ENCODE measurements at places on chromosomes 5 and 9.

GRCh38 chr9:123318961-123319421 lies 37.0 kb upstream of the CRB2 start:
- no peak for DNase-seq

GRCh38 chr9:133449760-133450159 lies 10.0 kb upstream of the CACFD1 start:
- no peak for DNase-seq

DNA sequence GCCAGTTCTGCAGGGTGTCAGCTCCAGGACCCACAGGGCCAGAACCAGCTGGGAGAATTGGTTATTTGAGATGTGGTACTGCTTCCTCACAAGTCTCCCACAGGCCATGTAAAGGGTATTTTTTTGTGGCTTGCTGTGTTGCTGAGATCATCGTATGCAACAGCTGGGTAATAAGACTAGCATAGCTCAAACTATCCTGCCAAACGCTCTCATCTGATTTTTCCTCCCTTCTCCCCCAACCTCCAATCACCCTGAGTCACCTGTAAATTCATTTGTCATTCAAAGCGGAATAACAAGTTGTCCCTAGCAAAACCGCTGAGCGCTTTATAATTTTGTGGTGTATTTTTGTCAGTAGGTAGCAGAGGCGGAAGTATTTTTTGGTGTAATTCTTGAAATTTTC lies 63.2 kb downstream of the NSG2 start:
- DNase-seq, result no peak

GRCh38 chr5:74392711-74393351 lies 247.7 kb downstream of the ENC1 start:
- DNase-seq, result no peak

DNA sequence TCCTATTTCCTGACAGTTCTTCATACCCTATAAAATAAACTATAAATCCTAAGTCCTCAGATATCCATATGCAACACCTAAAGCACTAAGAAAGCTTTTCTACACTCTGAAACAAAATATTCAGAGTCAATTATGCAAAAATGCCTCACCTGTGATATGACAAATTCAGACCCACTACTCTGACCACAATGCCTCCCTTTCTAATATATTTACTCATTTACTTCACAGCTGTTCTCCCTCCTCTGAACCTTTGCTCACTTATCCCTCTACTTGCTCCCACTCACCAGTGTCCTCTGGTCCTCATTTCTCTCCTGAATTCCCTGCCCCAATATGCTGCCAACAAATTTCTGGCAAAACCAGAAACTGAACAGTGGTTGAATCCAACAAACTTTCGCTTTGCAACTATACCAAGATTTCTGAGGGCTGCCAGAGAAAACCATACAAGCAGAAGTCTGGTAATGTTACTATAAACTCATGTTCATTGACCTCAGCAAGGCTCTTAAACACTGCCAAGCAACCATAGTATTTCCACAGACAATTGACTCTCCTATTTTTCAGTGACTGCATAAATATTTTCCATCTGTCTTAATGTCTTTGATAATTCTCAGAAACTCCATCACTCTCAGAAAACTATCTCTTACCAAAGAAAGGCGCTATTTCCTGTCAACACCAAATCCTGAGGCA lies 7.1 kb downstream of the CCNH start:
- no peak for DNase-seq

DNA sequence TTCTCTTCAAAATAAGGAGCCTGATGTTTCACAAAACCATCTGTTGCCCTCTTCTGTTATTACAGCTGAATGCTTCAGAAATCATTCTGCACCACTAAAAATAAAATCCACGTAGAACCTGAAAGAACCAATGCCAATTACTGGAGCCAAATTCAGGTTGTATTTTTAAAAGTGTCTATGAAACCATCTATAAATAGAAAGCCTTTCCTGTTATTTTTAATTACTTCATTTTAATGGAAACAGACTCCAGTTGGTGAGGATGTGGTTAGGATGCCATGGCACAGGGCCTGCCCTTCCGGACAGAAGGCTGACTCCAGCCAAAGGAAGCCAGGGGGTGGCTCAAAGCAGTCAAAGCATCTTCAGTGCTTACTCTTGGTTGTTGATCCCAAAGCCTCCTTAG lies 119.8 kb downstream of the TENT4A start:
- DNase-seq, result peak; percentile 20

- DNase-seq, result peak; percentile 9
These were observed at the start of gene KCNT1 for GRCh38 chr9:135701959-135702721. TSS of gene KCNT1 (plus strand) at chr9:135702185. CDS start at chr9:135702259, 74 bp downstream.

DNA sequence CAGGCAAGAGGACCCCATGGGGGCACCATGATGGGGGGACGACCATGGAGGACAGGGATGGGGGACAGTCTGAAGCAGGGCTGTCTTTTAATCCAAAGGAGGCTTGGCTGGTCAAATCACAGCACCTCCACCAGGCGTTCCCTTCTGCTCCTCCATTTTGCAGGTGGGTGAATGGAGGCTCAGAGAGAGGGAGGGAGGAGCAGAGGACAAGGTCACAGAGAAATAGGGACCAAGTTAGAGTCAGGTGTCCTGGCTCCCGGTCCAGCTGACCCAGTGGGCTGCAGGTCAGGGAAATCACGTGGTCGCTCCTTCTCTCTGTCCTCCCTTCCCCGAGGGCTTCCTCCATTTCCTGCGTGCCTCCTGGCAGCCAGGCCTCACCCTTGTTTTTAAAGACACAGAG lies 156.4 kb upstream of the SMIM23 start:
- no peak for DNase-seq

DNA sequence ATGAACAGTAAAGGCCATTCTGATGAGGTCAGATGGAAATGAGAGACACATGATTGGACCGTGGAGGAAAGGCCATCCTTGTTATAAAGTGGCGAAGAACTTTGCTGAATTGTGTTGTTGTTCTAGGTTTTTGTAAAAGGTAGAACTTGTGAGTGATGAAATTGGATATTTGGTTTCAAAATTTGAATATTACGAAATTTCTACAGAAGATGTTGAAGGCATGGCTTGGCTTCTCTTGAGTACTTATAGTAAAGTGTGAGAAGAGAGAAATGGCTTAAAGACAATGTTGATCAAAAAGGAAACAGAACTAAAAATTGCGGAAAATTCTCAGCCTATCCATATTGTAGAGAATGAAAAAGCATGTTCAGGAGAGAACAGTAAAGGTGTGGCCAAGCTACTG lies 166.6 kb upstream of the S1PR3 start:
- no peak for DNase-seq

GRCh38 chr5:113127021-113127420 lies 150.4 kb downstream of the DCP2 start:
- no peak for DNase-seq

DNA sequence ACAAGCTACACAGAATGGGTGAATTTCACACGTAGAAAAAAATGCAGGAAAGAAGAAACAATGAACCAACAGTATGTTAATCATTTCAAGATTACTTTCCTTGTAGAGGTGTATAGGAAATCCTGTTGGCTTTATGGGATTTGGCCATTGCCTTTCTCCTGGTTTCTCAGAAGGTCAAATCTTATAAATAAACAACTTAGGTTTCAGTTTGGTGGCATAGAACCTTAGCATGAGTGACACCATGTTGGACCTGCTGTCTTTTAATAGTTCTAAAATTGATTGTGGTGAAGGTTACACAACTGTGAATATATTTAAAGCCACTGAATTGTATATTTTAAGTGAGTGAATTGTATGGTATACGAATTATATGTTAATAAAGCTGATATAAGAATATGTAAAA lies 16.7 kb upstream of the NDFIP1 start:
- DNase-seq, result no peak

- DNase-seq, result no peak
These were observed 4.0 kb downstream of the CXXC5 start for GRCh38 chr5:139651853-139652787.

DNA sequence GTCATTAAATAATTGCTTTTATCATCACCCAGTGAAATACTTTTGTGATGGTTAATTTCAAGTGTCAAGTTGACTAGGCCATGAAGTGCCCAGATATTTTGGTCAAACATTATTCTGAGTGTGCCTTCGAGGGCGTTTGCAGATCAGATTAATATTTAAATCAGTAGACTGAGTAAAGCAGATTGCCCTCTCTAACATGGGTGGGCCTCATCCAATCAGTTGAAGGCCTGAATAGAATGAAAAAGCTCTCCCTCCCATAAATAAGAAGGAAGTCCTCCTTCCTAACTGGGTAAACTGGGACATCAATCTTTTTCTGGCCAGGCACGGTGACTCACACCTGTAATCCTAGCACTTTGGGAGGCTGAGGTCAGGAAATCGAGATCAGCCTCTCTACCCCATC lies 12.4 kb upstream of the FGF10 start:
- no peak for DNase-seq

DNA sequence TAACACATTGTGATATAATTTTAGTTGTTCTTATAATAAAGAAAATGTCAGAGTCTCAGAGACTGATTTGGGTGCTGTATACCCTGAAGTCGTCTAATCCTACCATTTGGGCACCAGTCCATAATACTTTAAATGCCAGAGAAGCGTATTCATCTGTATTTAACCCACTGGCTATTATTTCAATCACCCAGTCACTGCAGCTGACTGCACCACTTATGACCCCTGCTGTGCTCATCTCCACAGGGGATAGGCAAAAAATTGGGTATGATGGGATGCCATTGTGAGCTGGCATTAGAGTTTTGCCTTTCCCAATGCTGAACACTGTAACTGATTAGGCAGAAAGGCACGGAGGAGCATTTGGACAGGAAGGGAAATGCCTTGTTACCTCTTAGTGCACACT lies 599.7 kb downstream of the CAAP1 start:
- DNase-seq, result no peak

DNA sequence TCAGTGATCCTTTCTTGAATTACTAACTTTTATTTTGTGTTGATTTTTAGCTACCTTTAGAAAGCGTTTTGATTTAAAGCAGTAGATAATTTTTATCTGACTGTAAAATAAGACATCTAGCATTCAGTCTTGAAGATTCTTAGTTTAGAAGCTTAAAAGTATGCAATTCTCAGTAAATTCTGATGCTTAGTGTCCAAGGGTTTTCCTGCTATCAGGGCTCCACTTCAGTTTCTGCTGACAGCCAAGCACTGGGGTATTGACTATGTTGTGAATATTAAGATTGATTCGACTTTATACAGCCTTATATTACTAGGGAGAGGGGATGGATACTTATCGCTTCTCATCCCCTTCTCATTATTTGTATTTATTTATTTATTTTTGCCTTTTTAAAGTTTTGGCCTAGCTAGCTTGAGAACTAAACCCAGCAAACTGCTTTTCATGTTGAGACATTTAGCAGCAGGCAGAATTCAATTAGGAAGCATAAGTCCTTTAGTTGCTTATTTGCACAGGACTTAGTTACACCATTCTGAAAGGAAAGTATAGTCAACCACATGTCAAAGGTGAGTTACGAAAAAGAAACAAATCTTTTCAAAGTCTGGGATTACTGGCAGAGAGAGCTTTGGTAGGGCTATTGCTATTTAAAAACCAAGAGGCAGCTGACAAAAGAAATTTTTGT lies 2.9 kb downstream of the PBX3 start:
- no peak for DNase-seq

DNA sequence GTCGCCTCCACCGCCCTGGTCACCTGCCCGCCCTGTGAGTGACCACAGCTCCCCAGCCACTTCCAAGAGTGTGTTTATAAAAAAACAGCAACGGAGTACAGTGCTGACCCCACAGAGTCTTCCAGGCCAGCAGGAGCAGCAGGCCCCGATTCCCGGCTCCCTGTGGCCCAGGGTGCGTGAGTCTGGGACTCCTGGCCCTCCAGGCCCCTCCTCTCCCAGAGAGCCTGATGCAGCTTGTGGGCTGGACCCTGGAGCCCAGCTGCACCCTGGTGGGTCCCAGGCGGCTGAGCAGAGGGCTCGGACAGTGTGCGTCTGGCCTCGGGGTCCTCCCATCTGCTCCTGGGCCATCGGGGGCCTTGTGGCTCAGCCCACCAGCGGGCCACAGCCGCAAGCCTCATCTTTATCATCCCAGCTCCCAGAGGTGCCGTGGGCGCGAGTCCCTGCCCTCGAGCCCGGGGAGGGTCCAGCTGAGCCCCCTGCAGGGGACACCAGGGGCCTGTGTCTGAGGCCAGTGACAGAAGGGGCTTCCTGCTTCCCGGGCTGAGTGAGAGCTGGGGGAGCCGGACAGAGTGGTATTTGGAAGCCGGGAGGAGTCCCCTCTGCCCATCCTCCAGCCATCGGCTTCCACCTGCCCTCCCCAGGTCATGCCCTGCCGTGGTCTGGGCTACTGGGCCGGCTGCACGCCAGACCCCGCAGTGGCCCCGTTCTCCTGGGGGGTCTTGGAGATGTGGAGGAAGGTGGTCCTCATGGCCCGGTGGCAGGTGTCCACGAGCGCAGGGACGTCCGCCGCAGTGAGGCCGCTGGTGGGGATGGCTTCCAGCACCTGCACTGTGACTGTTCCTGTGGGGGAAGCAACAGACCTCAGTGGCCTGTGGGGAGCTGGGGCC lies 10.6 kb downstream of the EGFL7 start:
- no peak for DNase-seq

DNA sequence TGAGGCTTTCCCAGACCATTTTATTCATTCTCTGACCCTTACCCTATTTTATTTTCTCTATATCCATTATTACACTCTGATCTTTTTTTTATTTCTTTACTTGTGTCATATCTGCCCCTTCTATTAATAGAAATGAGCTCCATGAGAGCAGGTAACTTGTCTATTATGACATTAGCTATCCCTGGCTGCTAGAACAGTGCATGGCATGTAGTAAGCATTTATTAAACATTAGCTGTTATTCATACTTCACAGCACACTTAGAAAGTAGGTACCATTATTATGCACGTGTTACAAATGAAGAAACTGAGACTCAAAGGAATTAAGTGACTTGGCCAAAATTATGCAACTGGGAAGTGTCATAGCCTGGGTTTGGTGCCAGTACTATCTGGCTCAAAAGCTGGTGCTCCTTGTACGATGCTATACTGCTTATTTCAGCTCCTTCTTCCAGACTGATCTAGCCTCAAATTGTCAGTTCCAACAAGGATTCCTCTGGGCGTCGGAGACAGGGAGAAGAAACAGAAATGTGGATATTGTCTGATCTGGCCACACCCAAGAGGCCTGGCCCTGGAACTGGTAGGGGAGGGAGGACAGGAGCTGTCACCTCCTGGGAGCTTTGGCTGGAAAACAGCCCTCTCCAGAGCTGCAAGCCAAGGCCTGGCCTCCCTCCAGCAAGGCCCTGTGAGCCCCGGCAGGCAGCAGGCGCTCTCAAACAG lies 10.8 kb upstream of the NIPAL4 start:
- DNase-seq, result no peak

- no peak for DNase-seq
These were observed 477.1 kb upstream of the SMC2 start for GRCh38 chr9:103617046-103617445.

DNA sequence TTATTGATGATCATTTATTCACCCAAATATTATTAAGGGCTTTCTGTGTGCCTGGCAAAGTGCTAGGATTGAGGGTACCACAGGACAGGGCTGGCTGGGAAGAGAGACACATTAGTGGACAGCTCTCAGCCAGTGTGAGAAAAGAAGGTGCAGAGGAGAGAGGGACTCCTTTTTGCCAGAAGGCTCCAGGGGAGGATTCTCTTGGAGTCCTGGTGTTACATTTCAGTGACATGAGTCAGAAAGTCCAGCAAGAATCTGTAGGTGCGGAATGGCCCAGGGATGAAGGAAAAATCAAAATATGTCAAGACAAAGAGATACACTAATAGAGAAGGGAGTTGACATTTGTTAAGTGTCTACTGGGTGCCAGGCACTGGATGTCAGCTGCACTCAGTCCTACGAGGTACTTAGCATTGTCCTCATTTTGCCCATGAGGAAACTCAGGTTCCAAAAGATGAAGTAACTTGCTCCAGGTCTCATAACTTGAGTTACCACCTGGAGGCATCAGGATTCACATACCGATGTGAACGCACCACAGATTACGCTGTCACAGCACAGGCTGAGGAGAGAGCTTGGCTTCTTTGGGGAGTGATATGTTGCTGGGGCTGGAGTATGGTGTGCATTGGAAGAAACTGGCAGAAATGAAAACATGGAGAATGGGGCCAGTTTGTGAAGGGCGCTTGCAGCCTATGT lies 60.5 kb downstream of the RASGRF2 start:
- DNase-seq, result no peak
